ENCODE measurements at places on chromosomes 13 and 19.

DNA sequence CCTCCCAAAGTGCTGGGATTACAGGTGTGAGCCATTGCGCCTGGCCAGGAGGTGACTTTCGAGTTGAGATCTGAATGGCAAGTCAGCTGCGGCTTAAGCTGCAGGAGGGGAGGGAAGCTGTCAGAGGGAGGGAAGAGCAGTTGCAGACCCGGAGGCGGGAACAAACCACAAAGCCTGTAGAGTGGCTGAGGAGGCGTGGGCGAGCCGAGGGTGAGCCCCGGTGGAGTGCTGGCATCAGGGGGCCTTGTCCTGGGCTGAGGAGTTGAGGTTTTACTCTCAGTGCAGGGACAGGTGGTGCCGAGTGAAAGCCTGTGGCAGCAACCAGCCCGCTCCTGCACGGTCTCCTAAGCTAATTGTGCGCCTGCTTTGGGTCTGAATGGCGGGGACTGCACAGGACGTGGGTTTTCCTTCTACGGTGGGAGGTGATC, 24.2 kb downstream of the PPP1R37 start:
- DNase-seq, result no peak

GRCh38 chr19:6677883-6678689, 8.1 kb upstream of the TNFSF14 start:
- no peak for DNase-seq

DNA sequence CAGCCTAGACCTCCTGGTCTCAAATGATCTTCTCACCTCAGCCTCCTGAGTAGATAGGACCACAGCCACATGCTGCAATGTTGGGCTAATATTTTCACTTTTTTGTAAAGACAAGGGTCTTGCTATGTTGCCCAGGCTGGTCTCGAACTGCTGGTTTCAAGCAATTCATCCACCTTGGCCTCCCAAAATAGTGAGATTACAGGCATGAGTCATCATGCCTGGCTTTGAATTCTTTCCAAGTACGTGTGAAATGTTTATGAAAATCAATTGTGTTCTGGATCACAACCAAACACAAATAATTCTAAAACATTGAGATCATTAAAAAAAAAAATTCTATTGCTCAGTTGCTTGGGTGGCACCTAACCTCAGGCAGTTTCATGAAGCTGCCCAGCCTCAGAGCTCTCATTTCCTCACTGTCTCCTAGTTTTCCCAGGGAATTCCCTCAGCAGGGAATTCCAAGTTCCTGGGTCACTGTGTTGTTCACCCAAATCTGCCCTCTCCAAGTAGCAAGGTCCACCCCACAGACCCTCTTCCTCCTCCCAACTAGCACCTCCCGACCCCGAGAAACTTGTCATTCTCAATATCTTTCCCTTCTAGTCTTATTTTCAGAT, 44.8 kb downstream of the ING1 start:
- no peak for DNase-seq

DNA sequence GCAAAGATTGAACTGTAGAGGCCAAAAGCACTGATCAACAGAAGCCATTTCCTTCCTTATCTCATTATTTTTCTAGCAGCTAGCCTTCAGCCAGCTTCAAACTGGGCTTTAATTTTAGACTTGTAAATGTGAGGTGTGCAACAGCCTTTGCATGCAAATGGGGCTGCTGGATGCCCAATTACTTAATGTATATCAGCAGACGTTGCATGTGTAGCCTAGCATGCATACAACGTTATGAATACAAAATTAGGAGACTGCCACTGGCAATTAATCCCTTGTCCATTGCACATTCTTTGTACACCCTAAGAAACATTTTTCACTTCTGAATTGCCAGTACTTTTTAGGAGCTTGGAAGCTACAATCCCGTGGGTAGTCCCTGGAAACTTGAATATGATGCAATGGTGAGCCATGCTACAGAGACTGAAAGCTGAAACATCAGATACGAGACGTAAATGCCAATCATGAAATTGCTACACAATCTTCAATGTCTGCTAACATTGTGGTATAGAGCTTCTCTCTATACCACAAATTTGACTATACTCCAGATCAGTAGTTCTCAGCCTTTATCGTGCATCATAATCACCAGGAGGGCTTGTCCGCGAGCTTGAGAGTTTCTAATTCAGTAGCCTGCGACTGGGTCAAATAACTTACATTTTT, 20.2 kb downstream of the EPSTI1 start:
- DNase-seq, result no peak

- no peak for DNase-seq
These were observed 576 bp upstream of the EPN1 start for GRCh38 chr19:55674459-55674840.

GRCh38 chr13:34172048-34172447, 354.1 kb downstream of the RFC3 start:
- no peak for DNase-seq
